ENCODE measurements at places on chromosomes 3 and 15.

- no peak for DNase-seq
Observed at GRCh38 chr3:81485444-81485865, 276.0 kb downstream of the GBE1 start.

DNA sequence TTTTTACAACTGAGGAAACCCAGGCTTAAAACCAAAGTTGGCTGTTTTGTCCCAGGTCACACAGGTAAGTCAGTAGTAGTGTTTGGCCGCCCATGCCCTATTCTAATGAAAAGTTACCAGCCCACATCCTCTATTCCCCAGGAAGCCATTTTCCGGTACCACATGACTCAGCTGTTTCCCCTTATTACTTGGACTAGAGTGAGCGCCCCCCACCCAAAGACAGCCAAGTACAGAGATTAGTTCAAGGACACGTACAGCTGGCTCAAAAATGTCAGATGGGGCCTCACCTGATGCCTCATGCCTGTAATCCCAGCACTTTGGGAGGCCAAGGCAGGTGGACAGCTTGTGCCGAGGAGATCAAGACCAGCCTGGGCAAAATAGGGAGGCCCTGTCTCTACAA is 8.5 kb upstream of the KLHL6 start:
- DNase-seq = no peak

GRCh38 chr3:60178931-60179653 is 1072.2 kb downstream of the FHIT start:
- DNase-seq = no peak

DNA sequence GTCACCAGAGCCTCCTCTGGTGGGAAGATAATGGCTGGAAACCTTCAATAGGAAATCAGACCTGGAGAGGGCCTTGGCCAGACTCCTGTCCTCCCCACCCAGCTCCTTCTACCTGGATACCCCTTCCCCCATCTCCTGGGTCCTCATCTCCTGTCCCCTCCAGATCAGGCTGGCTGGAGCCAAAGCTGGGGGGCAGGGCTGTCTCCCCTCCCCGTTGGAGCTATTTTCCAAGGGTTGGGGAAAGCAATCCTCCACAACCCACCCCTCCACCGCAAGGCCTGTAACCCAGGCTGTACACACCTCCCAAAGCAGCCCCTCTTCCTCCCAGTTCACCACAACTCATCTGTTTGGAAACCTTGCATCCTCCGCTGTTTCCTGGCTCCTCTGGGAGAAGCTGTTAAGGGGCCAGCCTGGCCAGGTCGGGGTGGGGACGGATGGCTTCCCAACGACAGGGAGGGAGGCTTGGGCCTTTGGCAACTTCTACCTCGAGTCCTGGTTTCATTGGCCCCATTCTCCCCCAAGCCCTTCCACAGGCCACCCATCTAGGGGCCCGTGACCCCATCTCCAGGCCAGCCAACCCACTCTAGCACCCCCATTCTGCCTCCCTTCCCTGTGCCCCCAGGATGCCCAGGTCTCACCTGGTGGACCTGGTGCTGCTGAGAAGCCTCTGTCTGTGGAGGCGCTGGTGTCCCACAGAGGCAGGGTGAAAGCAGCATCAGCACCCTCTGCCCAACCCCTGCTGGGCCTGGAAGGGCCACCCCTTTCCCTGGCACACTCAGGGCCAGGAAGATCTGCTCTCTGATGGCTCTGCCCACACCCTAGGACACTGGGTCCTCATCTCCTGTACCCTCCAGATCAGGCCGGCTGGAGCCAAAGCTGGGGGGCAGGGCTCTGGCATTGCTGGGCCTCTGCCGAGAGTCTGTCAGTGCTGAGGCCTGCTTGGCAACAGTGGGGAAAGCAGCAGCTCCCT is 22.1 kb upstream of the GOLGA6C start:
- DNase-seq = no peak

- DNase-seq = no peak
Observed at GRCh38 chr15:94673801-94674200, 442.4 kb downstream of the MCTP2 start.

GRCh38 chr3:49005303-49005680 is 1.9 kb upstream of the WDR6 start:
- DNase-seq = no peak

DNA sequence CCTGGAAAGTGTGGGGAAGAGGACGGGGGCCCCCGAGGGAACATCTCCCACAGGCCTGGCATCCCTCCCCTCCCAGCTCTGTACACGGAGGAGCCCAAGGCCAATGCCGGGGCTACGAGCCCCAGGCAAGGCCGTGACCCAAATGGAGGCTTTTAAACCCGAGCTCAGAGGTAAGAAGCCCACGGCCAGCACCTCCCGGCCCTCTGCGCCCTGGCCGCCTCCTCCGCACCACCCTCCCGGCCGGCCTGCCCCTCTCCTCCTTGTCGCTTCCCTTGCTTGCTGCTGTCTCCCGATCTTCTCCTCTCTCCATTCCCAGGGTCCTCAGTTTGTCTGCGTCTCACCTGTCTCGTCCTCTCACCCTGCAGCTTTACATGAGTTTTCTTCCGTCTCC is 1.3 kb downstream of the MUC4 start:
- DNase-seq = no peak

GRCh38 chr3:194688200-194688740 is 2.6 kb downstream of the FAM43A start:
- no peak for DNase-seq

- DNase-seq = no peak
Observed at GRCh38 chr3:99356696-99357095, 281.7 kb upstream of the COL8A1 start.

DNA sequence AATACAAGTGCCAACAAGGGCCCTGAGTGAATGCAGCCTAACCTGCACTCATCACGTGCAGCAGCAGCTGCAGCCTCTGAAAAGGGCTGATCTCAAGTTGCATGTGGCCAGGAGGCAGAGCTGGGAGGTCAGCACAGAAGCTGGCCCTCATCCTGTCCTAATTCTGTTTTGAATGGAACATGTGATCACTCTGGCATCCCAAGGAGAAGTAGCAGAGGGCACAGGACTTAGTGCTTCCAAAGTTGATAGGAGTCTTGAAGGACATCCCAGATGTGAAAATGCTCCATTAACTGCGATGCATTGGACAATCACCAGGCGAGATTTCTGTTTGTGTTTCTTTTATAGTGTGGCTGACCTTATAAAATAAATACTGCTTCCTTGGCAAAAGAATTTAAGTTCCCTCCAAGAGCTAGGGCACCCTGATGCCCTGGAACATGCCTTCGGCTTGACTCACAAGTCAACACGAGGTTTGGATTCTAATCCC is 31.6 kb upstream of the STAG1 start:
- DNase-seq = no peak

- DNase-seq = peak; percentile 54
Observed at GRCh38 chr15:74790080-74790916, 8.4 kb downstream of the CSK start.

- DNase-seq = no peak
Observed at GRCh38 chr3:44989636-44990373, 13.8 kb downstream of the EXOSC7 start.

DNA sequence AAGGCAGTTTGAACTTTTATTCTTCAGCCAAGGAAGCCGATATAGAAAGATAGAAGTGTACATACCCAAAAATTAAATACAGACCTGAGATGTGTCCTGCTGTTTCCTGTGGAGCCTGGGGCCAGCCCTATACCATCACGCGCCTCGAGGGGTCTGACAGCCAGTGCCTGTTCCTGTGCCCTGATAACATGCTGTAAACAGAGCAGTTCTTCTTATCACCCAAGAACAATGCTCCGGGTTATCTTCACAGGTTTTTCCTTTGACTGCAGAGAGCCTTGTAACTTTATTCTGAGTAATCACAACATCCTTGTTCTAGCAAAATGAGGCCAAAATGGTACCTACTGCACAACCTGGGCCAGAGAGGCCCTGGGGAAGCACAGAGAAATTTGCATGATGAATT is 289.7 kb upstream of the CHRM5 start:
- DNase-seq = no peak

GRCh38 chr3:131550562-131551465 is 48.0 kb upstream of the MRPL3 start:
- no peak for DNase-seq

DNA sequence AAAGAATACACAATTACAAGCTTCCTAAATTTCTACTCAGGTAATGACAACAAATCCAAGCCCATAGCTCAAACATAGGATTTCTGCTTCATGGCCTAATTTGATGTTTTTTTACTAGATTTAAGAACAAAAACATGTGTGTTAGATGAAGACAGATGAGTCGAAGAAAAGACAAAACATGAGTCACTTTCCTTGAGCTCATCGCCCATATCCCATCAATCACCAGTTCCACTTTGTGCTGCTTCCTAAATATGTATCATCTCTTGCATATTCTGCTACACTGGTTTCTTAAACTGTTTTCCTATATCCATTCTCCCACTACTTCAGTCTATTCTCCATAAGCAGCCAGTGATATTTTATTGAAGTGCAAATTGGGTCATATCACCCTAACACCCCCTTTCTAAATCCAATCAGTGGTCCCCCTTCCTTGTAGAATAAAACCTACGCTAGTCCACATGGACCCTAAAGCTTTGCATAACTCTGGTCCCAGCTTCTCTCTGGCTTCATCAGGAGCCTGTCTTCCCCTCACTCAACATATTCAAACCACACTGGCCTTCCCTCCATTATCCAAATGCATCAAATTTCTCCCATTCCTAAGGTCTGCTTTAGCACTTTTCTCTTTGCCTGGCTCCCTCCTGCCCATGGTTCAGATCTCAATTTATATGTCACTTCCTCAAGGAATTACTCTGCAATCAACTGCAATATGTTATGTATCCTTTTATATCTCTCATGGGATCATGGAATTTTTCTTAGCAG is 1033.9 kb downstream of the FHIT start:
- no peak for DNase-seq

DNA sequence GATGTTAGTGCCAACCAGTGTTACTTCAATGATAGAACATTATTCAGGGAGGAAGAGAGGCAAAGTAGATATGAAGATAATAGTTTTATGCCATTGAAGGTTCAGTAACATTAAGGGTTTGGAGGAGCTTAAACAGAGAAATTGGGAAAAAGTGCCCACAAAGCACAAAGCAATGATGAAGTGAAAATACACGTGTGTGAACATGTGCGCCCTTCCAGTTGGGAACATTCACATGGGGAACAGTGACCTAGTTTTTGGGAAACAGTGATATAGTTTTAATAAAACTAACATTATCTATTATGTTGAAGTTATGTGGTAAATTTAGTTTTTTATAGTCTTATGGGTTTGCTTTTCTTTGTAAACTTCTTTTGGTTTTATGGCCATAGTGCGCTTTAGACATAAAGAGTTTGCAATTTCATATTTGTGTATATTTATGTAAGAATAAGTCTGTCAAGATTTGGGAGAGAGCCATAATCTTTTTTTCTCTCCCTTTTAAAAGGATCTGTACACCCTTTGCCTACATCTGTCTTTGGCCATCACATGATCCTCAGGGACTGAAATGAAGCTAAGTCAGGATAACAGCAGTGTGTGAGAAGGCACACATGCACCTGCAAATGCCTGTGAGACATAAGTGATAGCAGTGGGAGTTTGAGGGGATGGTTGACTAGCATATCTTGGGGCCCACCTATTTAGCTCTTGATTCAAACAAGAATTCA is 450.3 kb upstream of the THRB start:
- no peak for DNase-seq

DNA sequence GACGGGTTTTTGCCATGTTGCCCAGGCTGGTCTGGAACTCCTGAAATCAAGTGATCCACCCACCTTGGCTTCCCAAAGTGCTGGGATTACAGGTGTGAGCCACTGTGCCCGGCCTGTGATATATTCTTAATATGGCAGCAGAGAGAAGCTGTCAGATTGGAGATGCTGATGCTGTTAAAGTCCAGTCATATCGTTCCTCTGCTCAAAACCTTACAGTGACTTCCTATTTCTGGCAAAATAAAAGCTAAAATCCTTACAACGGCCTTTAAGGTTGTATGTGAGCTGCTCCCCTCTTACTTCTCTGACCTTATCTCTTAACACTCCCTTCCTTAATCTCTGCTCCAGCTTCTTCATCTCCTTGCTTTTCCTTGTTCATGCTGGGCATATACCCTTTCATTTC is 26.6 kb upstream of the MGA start:
- no peak for DNase-seq

GRCh38 chr3:138281561-138281960 is 48.1 kb downstream of the NME9 start:
- no peak for DNase-seq

GRCh38 chr3:63328365-63328764 is 50.3 kb downstream of the SYNPR start:
- no peak for DNase-seq

DNA sequence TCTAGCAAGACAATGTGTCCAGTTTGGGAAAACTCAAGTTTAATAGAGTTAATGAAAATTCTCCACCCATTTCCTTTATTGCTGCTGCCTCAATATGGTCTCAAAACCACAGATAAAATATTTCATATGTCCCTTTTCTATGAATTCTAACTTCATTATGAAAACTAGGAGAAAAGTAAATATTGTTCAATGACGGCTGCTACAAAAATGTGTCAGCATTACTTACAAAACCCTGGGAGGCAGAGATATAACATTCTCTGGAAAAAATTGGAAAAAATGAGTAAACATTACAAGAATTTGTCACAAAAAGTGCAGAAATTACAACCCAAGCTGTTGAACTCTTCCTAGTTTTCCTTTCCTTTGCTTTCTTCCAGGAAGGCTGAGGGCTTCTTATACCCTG is 22.2 kb upstream of the FBN1 start:
- DNase-seq = no peak

DNA sequence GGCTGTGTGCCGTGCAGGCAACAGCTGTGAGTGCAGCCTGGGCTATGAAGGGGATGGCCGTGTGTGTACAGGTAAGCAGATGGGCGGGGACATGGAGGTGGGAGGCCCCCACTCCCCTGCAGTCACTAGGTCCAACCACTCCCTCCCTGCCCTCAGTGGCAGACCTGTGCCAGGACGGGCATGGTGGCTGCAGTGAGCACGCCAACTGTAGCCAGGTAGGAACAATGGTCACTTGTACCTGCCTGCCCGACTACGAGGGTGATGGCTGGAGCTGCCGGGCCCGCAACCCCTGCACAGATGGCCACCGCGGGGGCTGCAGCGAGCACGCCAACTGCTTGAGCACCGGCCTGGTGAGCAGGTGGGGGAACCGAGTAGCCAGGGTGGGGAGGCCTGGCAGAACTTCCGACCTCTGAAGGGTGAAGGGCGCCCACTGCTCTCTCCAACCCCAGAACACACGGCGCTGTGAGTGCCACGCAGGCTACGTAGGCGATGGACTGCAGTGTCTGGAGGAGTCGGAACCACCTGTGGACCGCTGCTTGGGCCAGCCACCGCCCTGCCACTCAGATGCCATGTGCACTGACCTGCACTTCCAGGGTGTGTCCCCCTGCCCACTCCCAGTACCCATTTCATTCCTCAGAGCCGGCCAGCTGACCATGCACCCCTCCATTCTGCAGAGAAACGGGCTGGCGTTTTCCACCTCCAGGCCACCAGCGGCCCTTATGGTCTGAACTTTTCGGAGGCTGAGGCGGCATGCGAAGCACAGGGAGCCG is 11.6 kb downstream of the NT5DC2 start:
- DNase-seq = no peak
